Occipital lobe (tissue), 3 donors: ENCODE measurements at places on chromosomes 2 and 18. TPM values are rescaled to one million over a fixed set of nuclear protein-coding genes. Genes with fewer than 3 reads are reported as not detected.

The MROH2A gene
- total RNA-seq, result not detected

The C2orf72 gene
- total RNA-seq, result 32.4 TPM

The SNORC gene
- total RNA-seq, result 1.6 TPM

The SAG gene
- not detected for total RNA-seq
